ENCODE measurements at places on chromosomes 16 and 17. TPM values are rescaled to one million over a fixed set of nuclear protein-coding genes. Genes with fewer than 3 reads are reported as not detected.
A peak's percentile ranks its signal among the peaks of the same experiment; 100 is the strongest.

- H3K27me3 ChIP-seq = no peaks in the 10 kb centered on the region
- no peak overlapping the region for H3K4me3 ChIP-seq
- no peaks in the 10 kb centered on the region for H3K4me1 ChIP-seq
Measured at GRCh38 chr17:68319410-68320162, 28.3 kb downstream of the ARSG start.

DNA sequence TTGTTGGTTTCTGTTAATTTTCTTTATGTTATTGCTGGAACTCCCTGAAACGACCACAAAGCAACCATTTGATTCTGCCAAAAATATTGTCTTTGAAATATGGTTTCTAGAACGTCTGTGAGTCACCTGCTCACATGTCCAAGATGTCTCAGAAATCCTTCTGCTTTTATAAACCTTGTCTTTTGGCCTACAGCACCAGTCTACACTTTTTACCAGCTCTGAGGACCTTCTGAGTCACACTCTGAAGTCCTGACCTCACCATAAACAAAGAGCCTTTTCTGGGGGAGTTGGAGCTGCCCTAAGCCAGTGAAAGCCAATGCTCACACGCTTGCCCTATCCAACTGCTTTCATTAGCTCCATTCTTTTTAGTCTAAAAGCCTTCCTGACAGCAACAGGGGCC is 55.5 kb downstream of the GRIN2A start:
- no peak for DNase-seq
- no peaks in the 10 kb centered on the region for H3K27me3 ChIP-seq
- H3K4me3 ChIP-seq = no peak overlapping the region
- no peak overlapping the region for H3K27ac ChIP-seq
- H3K36me3 ChIP-seq = no peaks in the 10 kb centered on the region
- no peaks in the 10 kb centered on the region for H3K4me1 ChIP-seq

DNA sequence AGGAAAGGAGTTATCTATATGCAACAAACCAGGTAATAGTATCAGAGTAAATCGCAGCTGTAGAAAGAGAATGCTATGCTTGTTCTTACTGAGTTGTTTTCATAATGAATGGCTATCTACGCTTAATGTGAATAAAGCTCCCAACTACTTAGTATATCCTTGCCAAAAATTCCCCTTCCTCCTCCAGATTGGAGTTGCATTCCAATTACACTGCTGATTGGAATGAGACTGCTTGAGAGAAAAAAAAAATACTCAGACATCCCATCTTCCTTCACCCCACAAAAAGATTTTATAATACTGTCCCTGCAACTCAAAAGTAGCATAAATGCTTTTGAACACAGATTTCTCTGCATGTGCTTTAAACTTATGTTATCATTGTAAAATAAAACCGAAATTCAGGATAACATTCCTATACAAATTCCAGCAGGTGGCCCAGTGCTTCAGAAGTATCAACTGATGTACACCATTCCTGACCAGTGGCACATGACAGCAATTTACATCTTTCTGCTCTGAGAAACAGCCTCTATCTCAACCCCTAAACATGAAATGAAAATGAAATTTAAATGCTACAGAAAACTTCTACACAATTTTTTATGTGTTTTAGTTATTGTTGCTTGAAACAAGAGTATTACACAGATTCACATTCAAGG is 47.0 kb downstream of the SMURF2 start:
- H3K4me3 ChIP-seq = no peak overlapping the region
- no peaks in the 10 kb centered on the region for H3K27me3 ChIP-seq

- H3K4me1 ChIP-seq = peaks cover 19% of the 10 kb centered on the region
- H3K27me3 ChIP-seq = no peaks in the 10 kb centered on the region
- no peak overlapping the region for H3K4me3 ChIP-seq
- H3K27ac ChIP-seq = peak overlapping the region; percentile 82
- H3K36me3 ChIP-seq = peaks cover 46% of the 10 kb centered on the region
Measured at GRCh38 chr16:4506450-4506849, 30.3 kb downstream of the HMOX2 start.

DNA sequence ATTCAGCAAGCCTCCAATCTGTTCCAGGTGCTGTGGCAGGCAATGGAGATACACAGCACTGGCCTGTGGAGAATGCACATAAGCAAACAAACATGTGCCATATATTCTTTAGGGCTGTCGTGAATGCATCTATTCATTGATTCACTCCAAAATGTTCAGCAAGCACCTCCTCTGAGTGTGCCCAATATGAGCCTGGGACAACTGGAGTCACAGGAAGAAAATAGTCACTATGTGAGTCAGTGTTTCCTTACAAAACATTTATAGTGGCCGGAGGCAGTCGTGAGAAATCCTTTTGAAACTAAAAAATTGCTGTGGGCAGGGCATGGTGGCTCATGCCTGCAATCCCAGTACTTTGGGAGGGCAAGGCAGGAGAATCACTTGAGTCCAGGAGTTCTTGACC is 310.1 kb downstream of the CA10 start:
- H3K27ac ChIP-seq = no peak overlapping the region
- H3K4me3 ChIP-seq = no peak overlapping the region
- no peaks in the 10 kb centered on the region for H3K4me1 ChIP-seq

- no peak overlapping the region for H3K27ac ChIP-seq
- DNase-seq = no peak
- H3K36me3 ChIP-seq = no peaks in the 10 kb centered on the region
- H3K27me3 ChIP-seq = no peaks in the 10 kb centered on the region
- H3K4me3 ChIP-seq = no peak overlapping the region
Measured at GRCh38 chr16:76235025-76235424, 42.2 kb upstream of the CNTNAP4 start.

DNA sequence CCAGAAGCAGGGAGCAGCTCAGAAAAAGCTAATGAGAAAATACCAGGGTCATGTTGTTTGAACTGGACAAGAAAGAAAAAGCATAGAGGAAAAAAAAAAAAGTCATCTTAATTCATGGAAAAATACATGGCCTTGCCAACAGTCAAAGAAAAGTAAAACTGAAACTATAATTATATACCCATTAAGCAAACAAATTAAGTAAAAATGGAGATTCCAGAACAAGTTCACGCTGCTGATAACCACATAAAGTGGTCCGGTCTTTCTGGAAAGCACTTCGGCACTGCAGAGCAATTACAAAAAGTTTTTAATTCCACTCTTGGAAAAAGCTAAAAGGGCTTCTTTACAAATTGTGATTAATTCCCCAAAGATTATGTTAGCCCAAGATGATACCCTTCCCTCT is 12.4 kb upstream of the P2RX5 start:
- peaks cover under 1% of the 10 kb centered on the region for H3K36me3 ChIP-seq
- no peaks in the 10 kb centered on the region for H3K27me3 ChIP-seq
- peaks cover 5% of the 10 kb centered on the region for H3K4me1 ChIP-seq
- no peak overlapping the region for H3K4me3 ChIP-seq
- H3K27ac ChIP-seq = no peak overlapping the region

DNA sequence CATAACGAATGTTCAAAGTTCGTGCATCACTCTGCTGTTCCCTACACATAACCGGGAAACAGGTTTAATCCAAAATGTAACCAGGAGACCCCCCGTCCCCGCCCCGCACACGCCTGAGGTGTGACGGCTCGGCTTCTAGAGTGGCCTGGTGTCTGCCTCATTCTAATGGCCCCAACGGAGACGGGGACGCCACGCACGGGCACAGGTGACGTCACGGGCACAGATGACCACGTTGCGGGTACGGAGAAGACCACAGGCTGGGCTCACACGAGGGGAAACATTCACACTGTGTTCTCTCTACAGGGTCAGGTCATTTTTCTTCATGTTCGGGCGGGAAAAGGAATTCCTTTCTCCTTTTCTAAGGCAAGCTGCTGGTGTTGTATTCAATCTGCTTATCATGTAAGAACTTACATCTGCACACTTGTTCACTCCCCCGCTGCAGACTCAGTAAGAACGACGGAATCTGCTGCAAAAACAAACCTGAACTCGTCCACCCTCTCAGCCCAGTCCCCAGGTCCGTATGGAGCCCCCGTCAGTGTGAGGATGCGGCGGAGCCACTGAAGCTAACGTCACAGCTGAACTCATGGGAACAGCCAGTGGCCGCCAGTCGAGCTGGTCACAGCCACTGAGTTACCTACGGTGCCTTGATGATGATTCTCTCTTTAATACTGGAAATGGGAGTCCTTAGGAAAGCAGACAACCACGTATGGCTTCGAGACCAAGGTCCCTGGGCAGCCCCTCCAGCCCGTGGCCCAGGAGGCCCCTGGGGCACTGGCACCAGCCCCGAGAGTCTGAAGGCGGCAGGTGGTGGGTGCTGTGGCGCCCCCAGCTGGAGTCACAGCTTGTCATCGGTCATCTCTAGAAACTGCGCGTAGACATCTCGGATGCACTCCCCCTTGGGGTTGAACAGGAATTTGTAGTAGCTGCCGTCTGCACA is 32.9 kb downstream of the WDR45B start:
- H3K27me3 ChIP-seq = no peaks in the 10 kb centered on the region
- H3K4me1 ChIP-seq = no peaks in the 10 kb centered on the region
- H3K4me3 ChIP-seq = no peak overlapping the region
- peaks cover 77% of the 10 kb centered on the region for H3K36me3 ChIP-seq
- no peak overlapping the region for H3K27ac ChIP-seq

DNA sequence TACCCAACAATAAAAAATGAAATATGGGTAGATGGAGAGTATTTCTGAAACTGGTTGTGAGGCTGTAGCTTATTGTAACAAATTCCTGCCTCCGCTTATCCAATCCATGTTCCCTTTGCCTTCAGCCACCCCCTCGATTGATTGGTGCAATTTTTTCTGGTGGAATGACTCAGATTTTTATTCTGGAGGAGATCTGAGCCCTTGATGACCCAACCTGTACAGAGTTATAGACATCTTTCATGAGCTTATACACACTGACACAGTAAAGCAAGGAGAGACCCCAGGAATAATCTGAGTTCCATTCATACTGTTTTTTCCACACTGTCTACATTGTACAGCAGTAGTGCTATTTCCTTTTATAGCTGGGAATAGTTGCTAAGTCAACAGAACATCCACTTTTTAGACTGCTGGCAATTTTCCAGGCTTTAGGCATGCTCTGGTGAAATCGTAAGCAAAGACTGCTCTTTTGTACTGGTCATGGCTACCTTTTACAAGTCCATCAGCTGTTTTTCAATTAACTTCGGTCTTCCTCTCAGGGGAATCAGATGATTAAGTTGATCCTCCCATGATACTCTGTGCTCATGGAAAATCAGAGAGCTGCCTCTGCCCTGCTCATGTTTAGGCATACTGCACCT is 30.1 kb downstream of the CCL4 start:
- no peaks in the 10 kb centered on the region for H3K36me3 ChIP-seq
- H3K4me1 ChIP-seq = no peaks in the 10 kb centered on the region
- H3K27me3 ChIP-seq = no peaks in the 10 kb centered on the region

GRCh38 chr17:1621273-1621954 is 7.2 kb downstream of the SLC43A2 start:
- no peak overlapping the region for H3K27ac ChIP-seq
- H3K4me3 ChIP-seq = no peak overlapping the region
- no peak for DNase-seq
- no peaks in the 10 kb centered on the region for H3K36me3 ChIP-seq

- no peaks in the 10 kb centered on the region for H3K36me3 ChIP-seq
- no peak overlapping the region for H3K27ac ChIP-seq
- no peak overlapping the region for H3K4me3 ChIP-seq
- H3K4me1 ChIP-seq = no peaks in the 10 kb centered on the region
- no peak for DNase-seq
Measured at GRCh38 chr16:49924078-49924477, 68.2 kb upstream of the ZNF423 start.

DNA sequence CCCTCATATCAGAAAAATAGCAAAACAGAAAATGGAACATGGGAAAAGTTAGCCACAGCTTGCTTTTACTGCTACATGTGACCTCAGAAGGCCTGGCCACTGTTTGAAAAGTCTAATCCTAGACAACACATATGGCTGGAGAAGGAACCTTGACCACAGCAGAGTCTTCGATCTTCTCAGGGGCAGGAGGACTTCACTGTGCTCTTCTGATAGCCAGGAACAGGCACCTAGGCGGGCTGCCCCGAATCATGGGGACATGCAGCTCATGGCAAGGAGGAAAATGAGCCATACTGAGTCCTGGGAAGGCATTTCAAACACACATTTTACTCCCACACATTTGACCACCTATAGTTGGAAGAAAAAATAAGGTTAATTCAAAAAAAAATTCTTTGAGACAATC is 31.1 kb upstream of the ADORA2B start:
- no peaks in the 10 kb centered on the region for H3K4me1 ChIP-seq
- H3K4me3 ChIP-seq = no peak overlapping the region
- no peaks in the 10 kb centered on the region for H3K36me3 ChIP-seq
- no peaks in the 10 kb centered on the region for H3K27me3 ChIP-seq
- DNase-seq = no peak

DNA sequence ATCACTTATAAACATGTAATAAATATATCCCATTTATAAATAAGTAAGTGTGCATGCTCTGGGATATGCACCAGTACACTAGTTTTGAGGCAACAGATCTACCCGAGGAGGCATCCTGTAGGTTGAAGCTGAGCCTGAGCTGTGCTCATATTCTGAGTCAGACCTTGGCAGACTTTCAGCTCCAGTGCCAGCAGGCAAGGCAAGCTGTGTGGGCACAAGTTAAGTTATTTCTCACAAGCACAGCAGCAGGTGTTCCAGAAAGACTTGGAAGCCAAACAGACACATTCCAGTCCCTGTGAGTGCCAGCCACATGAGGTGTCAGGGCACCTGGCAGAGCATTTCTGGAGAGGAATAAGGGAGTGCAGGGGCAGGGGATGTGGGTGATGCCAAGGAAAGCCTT is 1.3 kb upstream of the CLEC19A start:
- H3K27me3 ChIP-seq = no peaks in the 10 kb centered on the region
- H3K27ac ChIP-seq = no peak overlapping the region
- no peaks in the 10 kb centered on the region for H3K36me3 ChIP-seq
- H3K4me1 ChIP-seq = no peaks in the 10 kb centered on the region
- no peak for DNase-seq
- no peak overlapping the region for H3K4me3 ChIP-seq

DNA sequence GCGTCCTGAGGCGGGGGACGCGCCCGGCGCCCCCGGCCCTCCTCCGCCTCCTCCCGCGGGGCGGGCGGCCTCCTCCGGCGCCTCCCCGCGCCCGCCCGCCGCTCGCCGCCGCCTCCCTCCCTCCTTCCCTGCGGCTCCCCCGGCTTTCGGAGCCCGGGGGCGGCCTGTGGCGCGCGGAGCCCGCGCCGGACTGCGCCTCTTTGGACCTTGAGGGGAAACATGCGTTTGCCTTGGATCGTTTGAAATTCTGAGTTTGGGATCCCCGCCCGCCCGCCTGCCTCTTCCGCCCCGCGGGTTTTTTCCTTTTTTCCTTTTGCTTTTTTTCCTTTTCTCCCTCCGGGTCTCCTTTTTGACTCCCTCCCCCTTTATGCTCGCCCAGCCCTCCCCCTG is 390 bp downstream of the ZNRF1 start:
- H3K36me3 ChIP-seq = no peaks in the 10 kb centered on the region
- DNase-seq = no peak
- peak overlapping the region; percentile 77 for H3K4me3 ChIP-seq
- H3K27ac ChIP-seq = peak overlapping the region; percentile 71
- peaks cover 3% of the 10 kb centered on the region for H3K4me1 ChIP-seq

- no peak for DNase-seq
- no peak overlapping the region for H3K4me3 ChIP-seq
- H3K27me3 ChIP-seq = no peaks in the 10 kb centered on the region
- no peaks in the 10 kb centered on the region for H3K4me1 ChIP-seq
Measured at GRCh38 chr17:76496464-76496863, 4.8 kb downstream of the RHBDF2 start.

GCGR gene
- total RNA-seq = 0.67 TPM

SMIM22 gene
- total RNA-seq = 258 TPM

CACNG4 gene
- total RNA-seq = not detected

KRT32 gene
- not detected for total RNA-seq

ATF7IP2 gene
- 10.7 TPM for total RNA-seq

TAC4 gene
- total RNA-seq = not detected

CBX4 gene
- total RNA-seq = 19.0 TPM

MAP2K3 gene
- total RNA-seq = 109 TPM

IGSF6 gene
- total RNA-seq = 0.76 TPM

KRT28 gene
- total RNA-seq = not detected

Data from Peyer's patch (tissue), 4 donors.